ENCODE measurements at places on chromosomes 2 and 18.

GRCh38 chr2:235267251-235267650 is 226.6 kb upstream of the AGAP1 start:
- DNase-seq = no peak

DNA sequence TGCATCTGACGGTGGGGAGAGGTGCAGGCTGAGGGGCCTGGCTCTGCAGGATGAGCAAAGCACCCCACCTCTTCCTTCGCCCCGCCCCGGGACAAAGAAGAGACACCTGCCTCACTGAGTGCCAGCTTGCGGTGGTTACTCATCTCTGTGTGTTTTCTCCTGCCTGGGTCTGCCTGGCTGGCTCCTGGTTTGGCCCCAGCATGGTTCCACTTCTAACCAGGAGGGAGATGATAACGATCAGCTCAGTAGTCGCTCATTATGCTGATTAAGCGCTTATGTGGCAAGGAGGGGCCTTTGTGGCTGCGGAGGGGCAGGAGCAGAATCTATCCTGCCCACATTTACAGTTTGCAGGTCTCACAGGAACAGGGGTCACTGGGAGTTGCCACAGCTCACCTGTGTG is 68.7 kb upstream of the EDAR start:
- no peak for DNase-seq

- no peak for DNase-seq
Measured at GRCh38 chr2:216777637-216778273, 82.1 kb downstream of the TNP1 start.

DNA sequence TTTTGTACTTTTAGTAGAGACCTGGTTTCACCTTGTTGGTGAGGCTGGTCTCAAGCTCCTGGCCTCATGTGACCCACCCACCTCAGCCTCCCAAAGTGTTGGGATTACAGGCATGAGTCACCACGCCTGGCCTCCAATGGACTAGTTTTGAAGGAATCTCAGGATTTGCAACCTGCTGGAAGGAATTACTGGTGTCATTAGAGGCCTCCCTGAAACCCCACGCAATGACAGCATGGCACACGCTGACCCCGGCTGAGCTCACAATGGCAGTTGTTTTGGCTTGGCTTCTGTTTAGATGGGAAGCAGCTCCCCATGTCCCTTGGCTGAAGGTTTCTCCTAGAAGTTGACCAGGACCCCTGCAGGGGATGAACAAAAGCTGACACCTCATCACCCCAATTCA is 23.1 kb upstream of the COPS8 start:
- DNase-seq = no peak

- DNase-seq = no peak
Measured at GRCh38 chr2:101809698-101810097, 112.2 kb downstream of the MAP4K4 start.

DNA sequence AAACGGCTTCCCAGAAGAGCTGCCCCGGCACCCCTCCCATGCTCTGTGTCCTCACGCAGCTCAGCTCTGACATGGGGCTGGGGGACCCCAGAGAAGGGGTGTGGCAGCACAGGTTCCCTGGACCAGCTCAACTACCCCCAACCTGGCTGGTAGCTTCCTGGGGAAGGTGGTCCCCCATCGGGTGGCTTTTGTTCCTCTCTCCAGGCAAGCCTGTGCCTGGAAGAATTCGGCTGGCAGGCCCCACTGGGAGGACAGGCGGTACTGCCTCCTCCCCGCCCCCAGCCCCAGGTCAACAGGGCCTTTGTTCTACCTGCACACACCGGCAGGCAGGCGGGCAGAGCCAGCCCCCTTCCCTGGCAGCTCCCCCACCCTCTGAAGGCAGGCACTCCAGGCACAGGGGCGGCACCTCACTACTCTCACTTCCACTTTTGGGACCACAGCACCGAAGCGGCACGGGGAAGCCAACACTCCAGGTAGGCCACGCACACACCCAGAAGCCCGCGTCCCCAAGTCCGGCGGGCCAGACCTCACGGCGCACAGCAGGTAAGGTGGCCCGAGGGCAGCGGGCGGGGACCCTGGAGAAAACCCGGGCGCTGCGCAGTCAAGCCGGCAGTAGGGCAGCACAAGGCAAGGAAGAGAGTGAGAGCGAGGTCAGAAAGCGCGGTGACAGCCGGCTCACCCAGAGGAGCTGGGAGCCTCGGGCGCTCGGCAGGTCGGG is 1.3 kb downstream of the HS6ST1 start:
- no peak for DNase-seq

- DNase-seq = no peak
Measured at GRCh38 chr2:148013876-148014275, 6.7 kb downstream of the ORC4 start.
